Epithelial cell of proximal tubule (primary cell): ENCODE measurements at places on chromosomes 7 and 10. TPM values are rescaled to one million over a fixed set of nuclear protein-coding genes. Genes with fewer than 3 reads are reported as not detected.

Gene IQUB
- under 0.01 and 0.07 TPM in 2 replicates for total RNA-seq

Gene VWDE
- 0.12 and 0.29 TPM in 2 replicates for total RNA-seq

Gene MPP7
- 1.9 and 3.1 TPM in 2 replicates for total RNA-seq

Gene AOAH
- total RNA-seq, result 0.51 and 1.2 TPM in 2 replicates

Gene TMEM178B
- 3.1 and 8.6 TPM in 2 replicates for total RNA-seq

Gene OGDHL
- total RNA-seq, result 0.36 and 1.8 TPM in 2 replicates

Gene MYH16
- total RNA-seq, result 1.0 and 1.4 TPM in 2 replicates

Gene ASZ1
- total RNA-seq, result not detected in 2 replicates

Gene TAS2R3
- total RNA-seq, result 0.35 TPM in 1 of 2 replicates, not detected in the other

Gene EGR2
- 0.06 TPM in 1 of 2 replicates, not detected in the other for total RNA-seq

Gene STEAP4
- total RNA-seq, result 0.52 and 0.80 TPM in 2 replicates
